NCI-H2029 (cell line): ENCODE measurements at places on chromosomes 2 and 18.

DNA sequence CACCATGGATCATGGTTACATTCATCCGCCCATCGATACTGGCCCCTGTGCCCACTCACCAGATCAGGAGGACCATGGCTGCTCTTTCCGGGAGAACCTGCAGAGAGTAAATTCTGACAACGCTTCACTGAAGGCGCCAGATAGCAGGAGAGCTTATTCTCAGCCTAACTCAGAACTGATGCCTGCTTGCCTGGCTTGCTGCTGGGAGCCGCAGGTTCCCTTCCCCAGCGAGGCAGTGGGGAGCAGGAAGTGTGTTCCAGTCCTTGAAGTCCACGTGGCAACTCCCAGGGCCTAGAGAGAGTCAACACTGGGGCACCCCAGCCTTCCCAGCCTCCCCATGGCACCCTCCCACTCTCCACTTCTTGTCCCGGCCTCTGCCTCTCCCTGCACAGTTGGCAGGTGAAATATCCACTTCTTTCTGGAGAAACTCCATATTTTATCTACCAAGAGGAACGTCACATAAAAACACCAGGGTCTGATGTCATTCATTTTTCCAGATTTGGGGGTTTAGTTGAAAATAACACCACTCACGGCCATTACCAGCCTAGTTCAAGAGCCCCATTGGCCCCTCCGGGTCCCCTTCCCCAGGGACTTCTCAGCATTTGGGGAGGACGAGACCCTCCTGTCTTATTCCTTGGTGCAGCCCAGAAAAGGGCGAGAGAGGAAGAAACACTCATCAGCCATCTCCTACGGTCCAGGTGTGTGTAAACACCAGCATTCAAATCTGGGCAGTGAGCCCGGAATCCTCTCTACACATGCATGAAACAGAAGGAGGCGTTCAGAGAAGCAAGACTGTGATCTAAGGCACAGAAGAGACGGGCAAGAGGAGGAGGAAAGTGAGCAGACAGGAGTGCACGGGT lies 3.5 kb upstream of the TUBB6 start:
- peak; percentile 61 for DNase-seq

- no peak for DNase-seq
Observed at GRCh38 chr2:201643216-201643890, at the start of gene TMEM237. Gene TMEM237, minus strand, starts transcription at chr2:201643503. Its CDS starts 103 bp downstream, at chr2:201643400.

DNA sequence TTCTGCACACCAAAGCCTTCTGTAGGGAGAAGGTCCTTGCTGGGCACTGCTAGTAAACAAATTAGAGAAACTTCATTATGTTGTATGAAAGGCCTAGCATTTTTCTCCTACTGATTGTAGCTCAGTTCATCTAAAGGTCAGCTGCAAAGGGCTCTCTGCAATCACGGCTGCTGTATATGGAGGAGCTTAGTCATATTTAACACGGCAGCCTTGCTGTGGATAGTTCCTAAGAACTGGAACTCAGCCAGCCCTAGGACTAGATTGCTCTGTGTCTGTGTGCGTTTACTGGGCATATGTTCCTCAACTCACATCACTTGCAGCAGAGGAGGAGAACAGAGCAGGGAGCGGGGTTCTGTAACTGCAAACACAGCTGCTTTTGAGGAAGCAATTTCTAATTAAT lies 1103.9 kb upstream of the KLHL29 start:
- no peak for DNase-seq

DNA sequence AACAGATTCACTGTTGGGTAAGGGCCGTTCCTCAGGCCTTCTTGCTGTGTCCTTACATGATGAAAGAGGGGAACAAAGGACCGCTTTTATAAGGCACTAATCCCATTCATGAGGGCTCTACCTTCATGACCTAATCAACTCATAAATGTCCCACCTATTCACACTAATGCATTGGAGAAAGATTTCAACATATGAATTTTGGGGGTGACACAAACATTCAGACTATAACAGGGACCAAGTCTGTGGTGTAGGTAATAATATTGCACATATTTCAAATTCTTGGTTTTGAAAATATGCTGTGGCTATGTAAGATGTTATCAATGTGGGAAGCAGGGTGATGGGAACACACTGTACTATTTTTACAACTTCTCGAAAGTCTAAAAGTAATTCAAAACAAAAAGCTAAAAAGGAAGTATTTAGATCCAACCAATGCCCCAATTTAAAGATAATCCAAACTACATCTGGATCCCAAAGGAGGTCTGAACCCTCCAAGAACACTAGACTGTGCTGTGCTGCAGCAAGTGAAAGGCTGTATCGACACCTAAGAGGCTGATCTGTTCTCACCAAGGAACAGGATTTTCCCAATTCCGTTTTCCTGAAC lies 82.4 kb upstream of the TGIF1 start:
- no peak for DNase-seq

GRCh38 chr2:238693337-238694093 lies 154.4 kb upstream of the TWIST2 start:
- DNase-seq, result no peak

DNA sequence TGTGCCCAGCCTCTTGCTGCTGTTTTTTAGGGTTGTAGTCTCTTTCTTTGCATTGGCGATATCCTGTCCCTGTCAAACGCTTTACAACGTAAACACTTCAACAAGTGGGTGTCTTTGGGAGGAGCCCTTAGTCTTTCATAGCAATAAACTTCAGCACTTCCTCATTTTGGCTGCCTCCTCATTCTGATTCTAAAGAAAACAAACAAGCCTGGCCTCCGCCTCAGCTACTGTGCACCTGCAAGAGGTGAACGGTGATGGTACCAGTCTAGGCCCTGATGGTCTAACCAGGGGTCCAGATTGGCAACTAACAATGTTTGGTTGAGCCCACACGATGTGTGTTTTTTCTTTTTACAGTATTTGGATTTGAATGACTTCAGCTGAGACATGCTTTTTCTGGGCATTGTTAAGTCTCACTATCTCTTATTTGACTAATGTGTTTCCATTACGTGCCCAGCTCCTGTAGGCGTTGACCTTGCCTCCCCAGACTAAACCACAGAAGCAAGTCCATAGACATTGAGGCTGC lies 53.2 kb upstream of the CUL3 start:
- no peak for DNase-seq

DNA sequence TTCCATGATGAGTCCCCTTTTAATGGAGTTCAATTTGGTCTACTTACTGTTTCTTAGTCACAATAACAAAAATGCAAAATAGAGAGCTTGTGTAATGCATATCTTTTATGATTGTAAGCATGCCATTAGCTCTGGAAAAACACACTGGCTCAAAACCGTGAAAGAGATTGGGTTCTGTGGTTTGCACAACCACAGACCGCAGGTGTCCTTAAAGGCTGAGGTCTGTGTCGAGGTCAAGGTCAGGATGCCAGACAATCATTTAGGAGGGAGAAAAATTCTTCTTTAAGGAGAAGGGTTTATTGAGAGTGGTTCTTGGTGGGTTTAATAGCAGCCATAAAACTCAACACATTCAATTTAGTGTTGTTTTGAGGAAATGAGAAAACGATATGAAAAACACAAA lies 487.2 kb downstream of the GALR1 start:
- DNase-seq, result no peak
